ENCODE measurements at places on chromosomes 12 and 14.
A peak's percentile ranks its signal among the peaks of the same experiment; 100 is the strongest.

GRCh38 chr12:117485984-117486839 lies 124.8 kb upstream of the NOS1 start:
- peak; percentile 99 for DNase-seq

DNA sequence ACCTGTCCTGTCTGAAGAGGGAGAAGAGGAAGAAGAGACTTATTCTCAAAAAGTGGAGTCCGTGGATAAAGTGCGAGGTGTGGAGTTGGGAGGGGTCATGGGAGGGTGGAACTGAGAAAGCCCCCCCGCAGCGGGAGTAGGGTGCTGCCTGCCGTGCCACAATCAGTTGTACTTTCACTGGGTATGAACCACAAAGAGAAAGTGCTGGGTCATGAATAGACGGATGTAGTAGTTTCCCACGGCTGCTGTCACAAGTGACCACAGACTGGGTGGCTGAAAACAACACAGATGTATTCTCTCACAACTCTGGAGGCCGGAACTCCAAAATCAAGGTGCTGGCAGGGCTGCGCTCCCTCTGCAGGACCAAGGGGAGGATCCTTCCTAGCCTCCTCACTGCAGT lies 5.5 kb downstream of the DNAH10 start:
- DNase-seq = no peak

DNA sequence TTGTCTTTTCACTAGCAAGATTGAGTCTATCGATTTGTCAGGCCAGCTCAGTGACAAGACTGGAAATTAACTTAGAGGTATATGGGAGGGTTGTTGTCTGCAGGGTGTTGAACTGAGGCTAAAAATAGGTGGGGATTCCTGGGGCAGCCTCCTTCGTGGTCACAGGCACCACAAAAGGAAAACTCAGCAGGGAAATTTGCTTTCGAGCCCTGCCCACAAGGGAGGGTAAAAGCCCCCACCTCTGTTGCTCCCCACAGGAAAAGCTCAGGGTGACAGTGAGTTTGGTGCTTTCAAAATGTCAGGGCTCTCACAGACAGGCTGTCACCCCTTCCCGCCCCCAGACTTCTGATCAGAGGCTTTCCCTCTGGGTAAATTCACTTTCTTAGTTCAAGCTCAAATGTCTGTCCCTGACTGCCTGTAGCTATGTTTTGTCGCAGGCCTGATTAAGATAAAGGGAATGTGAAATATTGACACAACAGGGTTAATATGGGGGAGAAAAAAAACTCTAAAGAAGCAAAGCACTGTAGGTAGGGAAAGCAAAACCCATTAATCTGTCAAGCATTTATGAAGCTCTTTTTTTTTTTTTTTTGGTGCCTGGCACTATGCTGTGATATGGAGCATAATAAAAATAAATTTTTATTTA lies 11.7 kb upstream of the NFKBIA start:
- no peak for DNase-seq

DNA sequence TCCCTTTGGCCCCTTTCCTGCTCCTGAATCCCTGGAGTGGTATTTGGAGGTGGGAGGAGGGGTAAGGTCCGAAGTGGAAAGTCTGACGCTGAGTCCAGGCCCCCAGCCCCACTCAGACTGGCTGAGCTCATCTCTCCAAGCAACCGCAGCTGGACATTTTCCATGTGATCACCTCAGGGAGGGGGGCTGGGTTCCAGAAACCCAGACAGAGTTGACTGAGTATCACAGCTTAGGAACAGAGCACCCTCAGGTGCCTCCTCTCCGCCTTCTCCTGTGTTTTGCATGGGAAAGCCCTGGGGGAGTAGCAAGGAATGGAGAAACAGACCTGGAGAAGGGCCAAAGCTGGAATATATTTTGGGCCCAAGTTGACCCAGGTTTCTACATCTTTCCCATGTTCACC lies 8.0 kb upstream of the ITGA5 start:
- DNase-seq = no peak

DNA sequence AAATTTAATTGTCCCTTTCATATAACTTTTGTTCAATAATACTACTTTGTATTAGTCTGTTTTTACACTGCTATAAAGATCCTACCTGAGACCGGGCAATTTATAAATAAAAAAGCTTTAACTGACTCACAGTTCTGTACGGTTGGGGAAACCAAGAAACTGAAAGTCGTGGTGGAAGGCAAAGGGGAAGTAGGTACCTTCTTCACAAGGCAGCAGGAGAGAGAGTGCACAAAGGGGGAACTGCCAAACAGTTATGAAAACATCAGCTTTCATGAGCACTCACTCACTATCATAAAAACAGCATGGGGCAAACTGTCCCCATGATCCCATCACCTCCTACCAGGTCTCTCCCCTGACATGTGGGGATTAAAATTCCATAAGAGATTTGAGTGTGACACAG lies 1069.0 kb downstream of the FSCB start:
- DNase-seq = no peak

DNA sequence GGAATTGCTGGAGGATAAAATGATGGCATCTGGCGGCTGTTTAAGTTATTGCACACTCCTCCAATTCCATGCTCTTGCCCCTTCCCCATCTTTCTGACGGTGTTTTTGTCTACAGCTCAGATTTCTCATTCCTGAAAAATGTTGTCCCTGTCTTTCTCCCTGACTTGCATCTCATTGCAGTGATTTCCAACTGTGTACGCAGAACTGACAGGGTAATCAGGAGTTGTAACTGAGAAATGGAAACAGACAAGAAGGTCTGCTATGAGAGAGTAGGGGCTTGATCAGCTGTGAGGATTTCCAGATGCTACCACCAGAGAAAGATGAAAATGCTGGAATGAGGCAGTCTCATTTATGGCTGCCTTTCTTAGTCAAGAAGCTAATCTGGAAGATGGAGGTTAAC lies 1.3 kb downstream of the ERP27 start:
- no peak for DNase-seq

DNA sequence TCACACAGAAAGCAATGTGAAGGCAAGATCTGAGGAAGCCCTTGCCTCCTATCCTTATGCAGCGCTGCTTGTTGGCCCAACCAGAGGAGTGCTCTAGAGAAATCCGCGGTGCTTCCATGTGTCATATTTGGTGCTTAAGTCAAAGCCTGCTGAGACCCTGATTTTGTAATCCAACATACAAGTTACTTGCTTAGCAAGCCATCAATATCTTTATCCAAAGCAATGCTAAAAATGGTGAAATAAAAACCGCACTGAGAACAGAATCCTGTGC lies 250.0 kb downstream of the MED13L start:
- no peak for DNase-seq

DNA sequence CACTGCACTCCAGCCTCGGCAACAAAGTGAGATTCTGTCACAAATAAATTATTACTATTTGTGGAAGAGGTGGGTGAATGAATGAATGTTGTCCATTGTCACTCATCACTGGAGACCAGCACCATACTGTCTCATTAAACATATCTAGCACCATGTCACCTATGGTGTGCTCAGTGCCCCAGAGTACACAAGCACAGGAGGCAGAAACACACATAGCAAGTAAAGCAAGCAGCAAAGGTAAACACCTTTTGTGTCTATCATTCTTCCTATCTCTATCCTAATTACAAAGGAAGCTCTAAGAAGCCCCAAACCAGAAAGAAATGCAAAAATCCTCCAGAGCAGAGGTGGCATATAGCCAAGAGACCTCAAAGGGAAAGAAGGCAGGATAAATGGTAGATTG lies 9.2 kb downstream of the ERO1A start:
- no peak for DNase-seq

GRCh38 chr14:66662374-66662773 lies 154.4 kb downstream of the GPHN start:
- DNase-seq = no peak

- no peak for DNase-seq
Measured at GRCh38 chr12:116241157-116241759, 36.2 kb downstream of the MED13L start.

GRCh38 chr14:26996246-26996645 lies 398.4 kb upstream of the NOVA1 start:
- no peak for DNase-seq

DNA sequence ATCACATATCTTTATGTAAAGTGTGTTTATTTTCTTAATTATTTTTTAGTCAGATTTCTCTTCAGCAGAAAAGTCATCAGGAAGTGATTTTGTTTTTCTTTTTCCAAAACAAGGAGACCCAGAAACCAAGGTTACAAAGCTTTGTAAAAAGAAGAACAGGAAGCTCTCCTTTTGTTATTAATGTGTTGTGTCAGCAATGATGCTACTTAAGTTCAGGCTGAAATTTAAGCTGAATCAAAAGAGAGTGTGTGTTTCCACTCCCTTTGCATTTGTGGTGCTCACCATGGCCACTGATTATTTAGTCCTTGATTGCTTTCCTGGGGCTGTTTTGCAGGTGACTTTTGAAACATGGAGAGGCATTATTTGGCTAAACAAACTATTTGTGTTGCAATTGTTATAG lies 155.3 kb upstream of the ATP2B1 start:
- DNase-seq = no peak

GRCh38 chr12:55681142-55682077 lies 26.3 kb downstream of the ITGA7 start:
- DNase-seq = peak; percentile 70

DNA sequence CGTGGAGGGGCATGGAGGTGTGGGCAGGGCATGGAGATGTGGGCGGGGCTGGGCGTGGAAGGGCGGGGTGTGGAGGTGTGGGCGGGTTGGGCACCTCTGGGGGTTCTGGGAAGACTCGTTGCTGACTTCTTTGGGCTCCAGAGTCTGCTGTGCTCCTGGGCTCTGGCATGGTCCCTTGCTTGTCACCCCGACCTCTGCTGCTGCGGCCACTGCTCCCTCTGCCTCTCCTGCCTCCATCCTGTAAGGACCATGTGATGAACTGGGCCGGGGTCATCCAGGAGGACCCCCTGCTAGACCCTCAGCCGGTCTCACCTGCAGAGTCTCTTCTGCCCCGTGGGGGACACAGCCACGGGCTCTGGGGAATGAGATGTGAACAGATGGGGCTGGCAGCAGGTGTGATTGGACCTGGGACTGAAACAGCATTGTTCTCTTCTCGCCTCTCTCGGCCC lies 15.3 kb downstream of the NOC4L start:
- no peak for DNase-seq

DNA sequence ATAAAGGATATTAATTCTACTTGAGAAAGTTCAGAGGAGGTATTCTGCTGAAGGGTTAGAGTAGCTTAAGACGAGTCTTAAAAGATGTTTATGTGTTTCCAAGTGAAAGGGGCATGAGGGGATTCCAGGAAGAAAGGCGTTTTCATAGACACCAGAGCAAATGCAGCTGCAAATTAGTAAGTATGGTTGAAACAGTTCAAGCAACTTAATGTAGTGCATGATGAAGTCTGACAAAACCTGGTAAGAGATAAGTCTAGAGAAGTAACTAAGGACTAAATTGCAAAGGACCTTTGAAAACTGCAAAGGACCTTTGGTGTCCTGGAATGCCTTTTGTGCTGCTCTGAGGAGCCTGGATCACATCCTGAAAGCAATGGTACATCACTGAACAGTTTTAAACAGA lies 11.5 kb downstream of the LUM start:
- DNase-seq = no peak

- DNase-seq = no peak
Measured at GRCh38 chr14:71776471-71777360, 155.5 kb upstream of the RGS6 start.

DNA sequence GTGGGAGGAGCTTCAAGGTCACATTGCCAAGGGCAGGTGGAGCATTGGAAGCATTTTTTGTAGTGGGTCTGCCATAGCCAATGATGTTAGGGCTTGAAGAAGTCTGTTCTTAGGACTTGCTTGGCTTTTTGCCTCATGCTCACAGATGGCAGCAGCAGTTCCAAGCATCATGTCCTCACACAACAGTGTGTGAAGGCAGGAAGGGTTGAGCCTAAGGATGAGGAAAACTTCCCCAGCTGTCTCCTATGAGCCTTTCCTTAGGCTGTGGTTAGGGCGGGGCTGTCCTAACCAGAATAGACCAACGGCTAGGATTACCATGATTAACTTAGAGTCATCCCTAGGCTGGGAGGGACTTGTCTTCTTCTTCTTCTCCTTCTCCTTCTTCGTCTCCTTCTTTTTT lies 76.2 kb upstream of the KCNA1 start:
- DNase-seq = no peak

DNA sequence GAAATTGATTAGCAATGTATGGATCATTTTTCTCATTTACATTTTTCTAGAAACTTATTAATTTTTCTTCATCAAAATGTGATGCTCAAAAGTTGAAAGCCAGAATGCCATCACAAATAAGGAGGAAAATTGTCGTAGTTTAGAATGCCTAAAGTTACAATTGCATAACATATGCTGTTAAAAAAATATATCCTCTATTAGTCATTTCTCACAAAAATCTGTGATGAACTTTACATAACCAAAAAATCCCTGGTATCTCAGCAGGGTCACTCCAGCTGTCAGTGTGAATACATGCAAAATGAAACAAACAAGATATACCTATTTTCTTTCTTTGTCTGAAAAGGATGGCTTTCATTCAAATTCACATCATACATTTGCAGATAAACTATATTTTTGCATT lies 358.9 kb downstream of the PAWR start:
- no peak for DNase-seq

- DNase-seq = no peak
Measured at GRCh38 chr12:132026796-132027500, 77.2 kb downstream of the EP400 start.

- peak; percentile 96 for DNase-seq
Measured at GRCh38 chr12:62192180-62192902, 67.9 kb upstream of the USP15 start.

GRCh38 chr12:61860451-61860850 lies 399.8 kb upstream of the USP15 start:
- no peak for DNase-seq

- no peak for DNase-seq
Measured at GRCh38 chr12:12503384-12504078, 59.1 kb downstream of the DUSP16 start.

DNA sequence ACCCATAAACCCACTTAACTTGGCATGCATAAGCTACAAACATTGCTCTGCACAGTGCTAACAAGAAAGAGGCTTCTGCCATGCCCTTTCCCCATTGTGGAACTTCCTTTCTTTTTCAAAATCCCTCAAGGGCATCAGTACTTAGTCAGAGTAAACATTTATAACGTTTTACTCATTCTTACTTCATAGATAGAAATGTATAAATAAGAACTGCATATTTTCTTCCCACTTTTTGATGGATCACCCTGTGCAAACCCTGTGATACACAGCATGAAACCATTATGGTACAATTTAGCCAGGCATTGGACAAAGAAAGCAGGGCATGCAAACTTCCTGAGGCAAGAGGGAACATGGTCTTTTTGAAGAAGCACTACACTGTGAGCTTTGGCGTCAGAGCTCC lies 113.8 kb upstream of the FOXG1 start:
- peak; percentile 45 for DNase-seq

GRCh38 chr14:70045844-70046535 lies 142.8 kb downstream of the SLC8A3 start:
- DNase-seq = peak; percentile 81

GRCh38 chr14:56284641-56285040 lies 166.4 kb downstream of the PELI2 start:
- DNase-seq = no peak

DNA sequence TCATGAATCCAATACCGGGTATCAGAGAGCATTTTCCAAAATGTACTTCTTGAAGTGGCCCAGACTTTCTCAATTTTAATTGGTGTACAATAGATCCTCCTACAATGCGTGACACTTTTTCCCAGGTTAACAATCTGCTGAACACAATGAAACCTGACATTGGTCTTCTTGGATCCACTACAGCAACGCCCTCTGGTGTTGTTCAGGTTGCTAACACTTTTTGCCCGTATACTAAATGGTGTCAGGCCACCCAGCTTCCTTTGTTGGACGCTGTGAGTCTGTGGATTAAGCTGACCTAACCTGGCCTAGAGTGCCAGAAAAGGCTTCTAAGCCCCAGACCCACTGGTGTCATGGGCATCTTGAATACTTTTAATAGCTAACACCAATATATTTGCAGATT lies 89.2 kb downstream of the KCNK10 start:
- no peak for DNase-seq

GRCh38 chr14:102012336-102012735 lies 48.0 kb downstream of the DYNC1H1 start:
- no peak for DNase-seq

Data from NCI-H510A treated with DMSO at 0.1 percent for 48 hours (cell line).